ENCODE measurements at places on chromosomes 3 and 15. TPM values are rescaled to one million over a fixed set of nuclear protein-coding genes. Genes with fewer than 3 reads are reported as not detected.
A peak's percentile ranks its signal among the peaks of the same experiment; 100 is the strongest.

- DNase-seq: no peak
These were observed 10.3 kb downstream of the TM2D3 start for GRCh38 chr15:101641894-101642293.

GRCh38 chr3:72904163-72904562, 16.3 kb downstream of the GXYLT2 start:
- DNase-seq: no peak

DNA sequence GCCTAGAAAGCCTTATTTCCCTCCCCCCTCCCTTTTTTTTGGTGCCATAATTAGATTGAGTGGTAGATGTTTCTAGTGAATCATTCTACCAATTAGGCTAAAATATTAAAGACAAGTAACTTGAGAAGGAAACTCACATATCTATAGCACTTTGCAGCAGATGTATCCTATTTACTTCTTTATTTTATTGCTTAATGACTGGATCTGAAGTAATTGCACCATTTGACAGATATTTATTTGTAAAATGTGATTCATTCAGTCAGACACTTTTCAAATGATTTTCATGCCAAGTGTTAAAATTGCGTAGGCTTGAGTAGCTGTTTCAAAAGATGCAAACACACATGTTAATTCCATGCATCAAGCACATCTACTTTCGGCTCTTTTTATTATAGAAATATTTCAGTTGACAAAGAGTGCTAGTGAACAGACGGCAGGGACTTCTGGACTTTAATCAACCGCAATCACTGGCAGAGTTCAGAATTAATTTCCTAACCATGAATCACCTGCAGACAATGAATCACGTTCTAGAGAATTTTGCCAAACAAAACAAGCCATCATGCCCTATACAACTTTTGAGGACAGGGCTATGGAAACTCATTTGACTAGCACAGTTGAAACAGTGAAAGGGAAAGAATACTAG, 636.8 kb downstream of the MECOM start:
- no peak for DNase-seq

GRCh38 chr15:45150997-45151396, 21.2 kb downstream of the DUOX1 start:
- DNase-seq: no peak

Gene ZNF860
- total RNA-seq: 2.7 TPM

Gene GOLGA8N
- 10.5 TPM for total RNA-seq

DNA sequence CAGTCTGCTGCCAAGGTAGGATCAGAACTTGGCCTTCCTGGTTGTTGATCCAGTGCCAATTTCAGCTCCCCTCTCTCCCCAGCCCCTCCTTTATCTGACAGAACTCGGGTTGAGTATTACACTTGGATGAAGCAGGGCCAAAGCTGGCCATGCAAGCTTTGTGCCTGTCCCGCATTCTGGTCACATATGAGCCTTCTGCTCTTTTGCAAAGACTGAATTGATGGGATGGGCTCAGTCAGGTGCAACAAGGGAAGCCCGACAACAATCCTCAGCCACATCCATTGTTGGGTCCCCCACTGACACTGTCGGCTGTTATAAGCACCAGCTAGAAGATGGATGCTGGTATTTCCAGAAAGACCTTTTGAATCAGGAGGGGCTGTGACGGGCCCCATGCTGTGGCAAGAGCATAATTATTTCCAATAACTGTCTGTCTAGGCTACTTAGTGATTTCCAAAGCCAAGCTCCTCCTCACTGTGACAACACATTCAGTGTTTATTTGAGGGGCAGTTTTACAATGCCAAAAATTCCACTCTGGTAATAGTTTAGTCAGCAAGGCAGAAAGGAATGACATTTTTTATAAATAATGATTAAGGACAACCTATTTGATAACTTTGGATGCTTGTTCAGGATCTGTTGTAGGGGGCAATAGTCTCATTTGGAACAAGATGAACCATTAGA, 146.8 kb upstream of the FRMD4B start:
- DNase-seq: no peak

Gene FLNB
- 251 TPM for total RNA-seq

GRCh38 chr3:155549087-155549486, 195.8 kb downstream of the PLCH1 start:
- DNase-seq: no peak

GRCh38 chr15:38454696-38455090, 766 bp downstream of the FAM98B start:
- no peak for DNase-seq

Gene WDR93
- total RNA-seq: 3.9 TPM

DNA sequence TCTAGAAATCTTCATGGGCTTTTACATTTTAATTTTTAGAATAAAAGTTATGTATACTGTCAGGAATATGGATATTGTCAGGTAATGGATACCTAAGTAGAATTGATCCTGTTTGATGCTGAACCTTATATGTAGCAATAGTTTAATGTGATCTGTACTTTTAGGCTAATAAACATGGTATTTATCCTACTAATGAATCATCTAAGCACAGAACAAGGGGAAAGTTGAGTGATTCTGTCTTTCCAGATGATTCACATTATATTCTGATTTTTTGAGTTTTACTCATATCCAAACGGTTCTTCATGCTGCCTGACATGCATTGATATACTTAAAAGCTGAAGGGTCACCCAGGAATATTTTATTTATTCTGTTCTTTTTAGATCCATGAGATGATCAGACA, 34.5 kb downstream of the FANCI start:
- DNase-seq: no peak

Gene KBTBD13
- 0.06 TPM for total RNA-seq

Gene PLS1
- 3.8 TPM for total RNA-seq

DNA sequence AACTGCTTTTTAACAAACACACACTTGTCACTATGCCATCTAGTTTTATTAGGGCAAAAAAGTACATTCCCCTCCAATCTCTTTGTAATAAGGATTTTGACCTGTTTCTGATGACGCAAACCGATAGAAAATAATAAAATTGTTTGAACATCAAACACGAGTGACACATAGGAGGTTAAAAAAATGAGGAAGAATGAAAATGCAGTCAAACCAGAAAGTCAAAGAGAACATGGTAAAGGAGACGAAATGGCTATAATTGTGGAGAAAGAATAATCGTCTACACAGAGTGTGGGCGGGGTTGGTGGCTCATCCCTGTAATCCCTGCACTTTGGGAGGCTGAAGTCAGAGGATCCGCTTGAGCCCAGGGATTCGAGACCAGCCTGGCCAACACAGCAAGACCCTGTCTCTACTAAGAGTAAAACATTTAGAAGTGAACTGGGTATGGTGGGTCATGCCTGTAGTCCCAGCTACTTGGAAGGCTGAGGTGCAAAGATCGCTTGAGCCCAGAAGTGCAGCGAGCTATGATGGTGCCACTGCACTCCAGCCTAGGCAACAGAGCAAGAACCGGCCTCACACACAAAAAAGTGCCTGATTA, 83.2 kb downstream of the MEIS2 start:
- DNase-seq: no peak

GRCh38 chr15:49406352-49407118, 16.5 kb upstream of the FGF7 start:
- DNase-seq: no peak

DNA sequence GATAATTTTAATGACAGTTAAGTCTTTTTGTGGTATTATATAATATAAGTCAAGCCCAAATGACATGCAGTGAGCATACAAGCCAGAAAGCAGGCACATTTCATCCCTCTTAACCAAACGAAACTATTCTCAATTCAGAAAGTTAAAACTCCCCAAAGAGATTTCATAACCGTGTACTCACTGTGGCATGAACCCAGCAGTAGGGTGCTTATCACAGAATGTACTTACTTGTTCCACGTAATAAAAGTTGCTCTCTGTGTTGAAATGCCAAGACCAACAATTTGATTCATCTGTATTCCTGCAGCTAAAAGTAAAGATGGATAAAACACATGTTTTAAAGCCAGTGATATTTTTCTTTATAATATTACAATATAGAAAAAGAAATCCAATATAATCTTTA, 12.1 kb downstream of the GK5 start:
- no peak for DNase-seq

- no peak for DNase-seq
These were observed 77.0 kb upstream of the STAC start for GRCh38 chr3:36303286-36303685.

DNA sequence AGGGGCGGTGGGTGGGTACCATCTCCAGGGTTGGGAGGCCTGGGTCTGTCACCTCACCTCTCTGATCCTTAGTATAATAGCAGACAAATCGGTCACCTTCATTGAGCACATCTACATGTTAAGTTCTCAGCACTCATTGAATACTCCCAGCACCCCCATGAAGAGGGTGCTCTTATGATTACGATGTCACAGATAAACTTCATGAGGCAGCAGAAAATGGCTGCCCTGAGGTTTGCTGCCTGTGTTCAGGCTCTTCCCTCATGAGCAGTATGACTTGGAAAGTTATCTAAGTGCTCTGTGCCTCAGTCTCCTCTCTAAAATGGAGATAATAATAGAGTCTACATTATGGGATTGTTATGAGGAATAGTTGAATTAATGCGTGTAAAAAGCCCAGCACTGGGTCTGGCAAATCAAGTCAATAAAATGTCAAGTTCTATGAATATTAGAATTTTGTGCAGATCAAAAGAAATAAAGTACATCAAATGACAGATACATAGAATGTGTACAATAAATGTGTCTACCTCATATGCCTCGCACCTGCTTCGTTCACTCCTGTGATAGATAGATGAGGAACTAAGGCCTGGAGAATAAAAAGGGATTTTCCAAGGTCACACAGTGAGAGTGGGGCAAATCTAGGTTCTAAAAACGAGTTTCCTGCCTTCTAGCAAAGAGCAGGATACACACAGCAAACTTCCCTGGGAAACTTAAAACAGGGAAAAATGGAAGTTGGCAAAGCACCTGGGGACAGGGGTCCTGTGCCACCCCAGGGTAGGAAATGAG, 142.2 kb upstream of the MRPS22 start:
- no peak for DNase-seq

- DNase-seq: no peak
These were observed 15.3 kb upstream of the CEP97 start for GRCh38 chr3:101709126-101709525.

Gene ACTRT3
- total RNA-seq: 6.0 TPM

Gene CSTA
- total RNA-seq: 0.44 TPM

GRCh38 chr15:93382200-93382820, 293.3 kb upstream of the RGMA start:
- peak; percentile 41 for DNase-seq

Gene ECT2
- 32.1 TPM for total RNA-seq

- DNase-seq: no peak
These were observed 243.8 kb upstream of the TPRG1 start for GRCh38 chr3:188927971-188928370.

GRCh38 chr15:74451861-74452835, 8.8 kb downstream of the UBL7 start:
- no peak for DNase-seq

GRCh38 chr3:129068291-129068886, 7.8 kb downstream of the GP9 start:
- no peak for DNase-seq

Gene ALS2CL
- total RNA-seq: 5.9 TPM

GRCh38 chr3:180324791-180325190, 277.2 kb upstream of the TTC14 start:
- DNase-seq: no peak

DNA sequence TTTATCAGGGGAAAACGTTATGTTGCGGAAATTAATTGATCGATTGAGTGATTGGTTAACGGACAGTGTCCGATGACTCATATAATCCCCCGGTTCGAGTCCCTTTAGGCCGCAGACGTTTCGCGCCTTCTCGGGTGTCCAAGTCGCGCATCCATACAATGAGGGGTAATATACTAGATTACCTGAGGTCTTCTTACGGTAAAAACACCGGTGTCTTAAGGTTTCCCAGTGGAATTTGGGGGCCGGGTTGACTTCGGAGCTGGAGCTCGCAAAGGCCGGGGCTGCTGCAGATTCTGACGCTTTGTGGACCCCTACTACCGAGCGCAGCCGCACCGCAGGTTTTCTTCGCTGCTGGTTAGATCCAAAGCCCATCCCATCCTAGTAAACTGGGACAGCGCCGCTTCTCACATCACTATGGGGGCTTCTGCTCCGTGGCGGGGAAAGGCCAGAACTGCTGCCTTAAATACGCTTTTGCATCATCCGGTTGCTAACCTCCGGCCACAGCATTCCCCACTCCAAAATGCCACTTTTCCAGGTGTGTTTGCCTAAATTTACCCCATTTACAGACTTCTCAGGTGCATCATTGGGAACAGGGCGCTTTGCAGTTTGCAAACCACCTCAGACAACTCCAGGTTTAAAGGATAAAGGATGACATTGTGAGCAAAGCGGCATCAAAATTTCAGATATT, 858 bp upstream of the SACM1L start:
- DNase-seq: peak; percentile 93

DNA sequence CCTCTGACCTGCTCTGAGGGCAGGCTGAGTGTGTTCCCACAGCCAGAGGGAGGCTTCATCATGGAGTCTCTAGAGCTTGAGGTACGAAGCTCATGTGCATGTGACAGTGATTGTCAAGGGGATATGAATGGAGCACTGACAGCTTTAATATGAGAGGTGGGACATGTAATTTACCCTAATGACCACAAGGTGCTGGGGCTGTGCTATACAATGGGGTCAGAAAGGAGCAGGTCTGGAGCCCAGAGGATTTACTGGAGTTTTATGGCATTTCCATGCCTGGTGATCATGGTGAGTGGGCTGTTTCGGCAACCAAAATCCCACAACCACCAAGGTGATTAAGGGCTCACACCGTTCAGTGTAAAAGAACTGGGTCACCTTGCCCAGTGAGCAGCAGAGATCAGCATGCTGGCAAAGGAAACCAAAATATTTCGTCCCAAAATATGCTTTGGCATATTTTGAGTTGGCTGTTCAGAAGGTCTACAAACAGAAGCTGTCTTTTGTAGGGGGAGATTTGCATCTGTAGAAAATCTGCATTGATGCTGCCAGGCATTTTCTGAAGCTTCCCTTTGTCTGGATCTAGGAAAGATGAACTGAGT, 40.1 kb upstream of the RASGRF1 start:
- DNase-seq: no peak

- no peak for DNase-seq
These were observed 39.0 kb upstream of the SLC6A6 start for GRCh38 chr3:14363379-14363778.

Gene PLSCR2
- not detected for total RNA-seq

- DNase-seq: no peak
These were observed 32.2 kb downstream of the PPP2R3A start for GRCh38 chr3:135997554-135998320.

GRCh38 chr3:12393894-12394293, 90.4 kb upstream of the TSEN2 start:
- DNase-seq: no peak

- DNase-seq: no peak
These were observed 33.8 kb downstream of the EFL1 start for GRCh38 chr15:82228750-82229149.

DNA sequence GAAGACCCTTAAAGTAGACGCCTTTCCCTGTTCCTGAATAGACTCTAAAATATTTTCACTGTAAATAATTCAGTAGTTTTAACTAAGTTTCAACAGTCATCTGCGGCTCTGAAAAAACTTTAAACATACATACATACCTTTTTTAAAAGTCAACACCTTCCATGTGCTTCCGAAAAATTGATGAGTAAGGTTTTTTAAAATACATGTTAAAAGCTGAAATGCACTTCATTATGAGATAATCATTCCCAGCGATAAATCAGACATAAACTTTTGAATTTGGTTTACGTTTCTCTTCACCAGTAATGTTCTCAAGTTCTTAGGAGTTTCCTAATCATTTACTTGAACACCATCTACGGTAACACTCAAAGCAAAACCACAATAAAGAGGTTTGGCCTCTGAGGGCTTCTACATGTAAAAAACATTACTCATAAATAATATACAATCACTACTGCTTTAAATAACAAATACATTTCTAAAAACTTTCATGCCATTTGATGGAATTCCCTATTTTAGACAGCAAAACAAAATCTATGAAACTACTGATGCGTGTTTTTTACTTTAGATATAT, 403.5 kb downstream of the SHQ1 start:
- no peak for DNase-seq

Gene UACA
- 114 TPM for total RNA-seq
